ENCODE measurements at places on chromosomes 1 and 21.

DNA sequence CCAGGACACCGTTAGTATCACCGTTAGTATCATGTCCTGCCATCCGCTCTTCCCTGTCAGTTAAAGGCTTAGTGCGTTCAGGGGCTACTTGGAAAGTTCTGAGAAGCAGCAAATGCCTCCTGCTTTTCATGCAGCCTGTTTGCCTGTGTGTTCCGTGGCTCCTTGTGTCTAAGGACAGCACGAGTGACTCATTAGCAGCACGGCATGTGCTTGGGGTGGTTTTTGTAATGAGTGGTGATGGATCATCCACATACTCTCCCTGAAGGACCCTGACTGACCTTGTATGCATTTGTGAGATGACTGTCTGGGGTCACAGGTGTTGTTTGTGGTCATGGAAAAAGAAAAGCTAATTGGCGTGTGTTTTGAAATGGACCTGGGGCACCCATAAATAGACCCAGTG, 221.9 kb downstream of the PBX1 start:
- H3K27me3 ChIP-seq, result no peaks in the 10 kb centered on the region
- H3K4me3 ChIP-seq, result no peak overlapping the region
- no peaks in the 10 kb centered on the region for H3K36me3 ChIP-seq
- peak overlapping the region; percentile 25 for H3K27ac ChIP-seq

DNA sequence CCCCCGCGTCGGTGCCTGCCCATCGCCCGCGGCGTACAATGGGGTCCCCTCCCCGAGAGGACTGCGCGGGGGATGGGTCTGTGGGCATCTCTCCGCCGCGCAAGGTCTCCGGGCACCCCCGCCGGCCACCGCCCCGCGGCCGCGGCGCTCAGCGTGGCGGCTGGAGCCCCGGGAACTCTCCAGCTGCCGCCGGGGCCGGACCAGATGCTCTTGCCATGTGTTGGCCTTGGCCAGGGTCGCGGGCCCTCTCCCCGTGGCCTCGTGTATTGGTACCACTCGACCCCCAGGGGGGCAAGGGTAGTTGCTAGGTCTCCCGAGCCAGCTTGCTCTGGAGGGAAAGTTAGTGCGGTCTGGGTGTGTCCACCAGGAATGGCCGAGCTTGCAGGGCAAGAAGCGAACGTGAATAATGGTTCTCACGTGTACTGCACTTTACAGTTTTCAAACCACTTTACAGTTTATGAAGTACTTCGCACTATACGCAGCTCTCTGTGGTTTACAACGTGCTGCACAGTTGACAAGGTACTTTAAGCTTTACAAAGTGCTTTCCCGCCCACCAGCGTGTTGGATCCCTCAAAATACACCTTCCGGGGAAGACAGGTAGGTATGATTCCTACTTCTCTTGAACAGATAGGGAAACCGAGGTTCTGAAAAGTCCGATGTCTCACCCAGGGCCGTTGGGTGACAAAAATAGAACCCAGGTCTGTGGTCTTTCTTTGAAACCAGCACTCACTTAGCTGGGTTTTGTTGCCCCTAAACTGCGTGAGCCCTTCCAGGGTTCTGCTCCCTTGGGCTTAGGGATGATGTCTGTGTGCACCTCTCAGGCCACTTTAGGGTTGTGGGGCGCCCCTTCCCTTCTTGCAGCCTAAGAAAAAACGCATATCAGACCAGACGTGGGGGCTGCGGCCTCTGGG, 1.2 kb downstream of the EPHB2 start:
- H3K27me3 ChIP-seq, result peaks cover 20% of the 10 kb centered on the region
- peak; percentile 65 for DNase-seq
- no peak overlapping the region for H3K27ac ChIP-seq
- peaks cover 5% of the 10 kb centered on the region for H3K36me3 ChIP-seq
- peaks cover 15% of the 10 kb centered on the region for H3K4me1 ChIP-seq

GRCh38 chr1:153929981-153930948, 7.5 kb upstream of the GATAD2B start:
- H3K4me1 ChIP-seq, result no peaks in the 10 kb centered on the region
- no peaks in the 10 kb centered on the region for H3K27me3 ChIP-seq
- H3K36me3 ChIP-seq, result peaks cover 25% of the 10 kb centered on the region
- no peak for DNase-seq
- no peak overlapping the region for H3K27ac ChIP-seq

GRCh38 chr1:15956150-15956549, 19.8 kb downstream of the ZBTB17 start:
- peaks cover 7% of the 10 kb centered on the region for H3K4me1 ChIP-seq
- DNase-seq, result no peak
- peaks cover 4% of the 10 kb centered on the region for H3K36me3 ChIP-seq
- no peaks in the 10 kb centered on the region for H3K27me3 ChIP-seq
- H3K4me3 ChIP-seq, result no peak overlapping the region

DNA sequence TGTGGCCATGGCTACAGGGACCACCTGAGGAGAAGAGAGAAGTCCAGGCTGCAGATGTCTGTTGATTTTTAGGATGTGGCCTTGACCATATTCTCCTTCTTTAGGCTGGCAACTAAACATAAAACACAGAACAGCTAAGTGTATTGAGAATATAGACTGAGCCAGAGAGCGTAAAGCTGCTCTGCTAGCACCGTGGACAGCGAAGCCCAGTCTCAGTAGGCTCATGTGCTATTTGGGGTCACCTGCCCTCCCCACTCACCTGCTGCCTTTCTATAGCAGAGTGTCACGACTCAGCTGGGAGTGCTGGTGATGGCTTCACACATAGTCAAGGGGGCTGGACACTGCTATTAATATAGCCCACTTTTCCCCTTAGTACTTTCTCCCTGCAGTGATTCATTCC, 278.5 kb downstream of the KCNH1 start:
- no peaks in the 10 kb centered on the region for H3K36me3 ChIP-seq
- no peaks in the 10 kb centered on the region for H3K27me3 ChIP-seq
- H3K4me1 ChIP-seq, result no peaks in the 10 kb centered on the region
- peak; percentile 57 for DNase-seq
- H3K27ac ChIP-seq, result no peak overlapping the region
- H3K4me3 ChIP-seq, result no peak overlapping the region

GRCh38 chr1:230242326-230242725, 175.3 kb downstream of the GALNT2 start:
- H3K36me3 ChIP-seq, result no peaks in the 10 kb centered on the region
- no peak overlapping the region for H3K4me3 ChIP-seq
- no peaks in the 10 kb centered on the region for H3K4me1 ChIP-seq
- no peaks in the 10 kb centered on the region for H3K27me3 ChIP-seq
- no peak for DNase-seq

- DNase-seq, result peak; percentile 96
- peak overlapping the region; percentile 77 for H3K27ac ChIP-seq
- H3K36me3 ChIP-seq, result no peaks in the 10 kb centered on the region
- H3K27me3 ChIP-seq, result no peaks in the 10 kb centered on the region
- H3K4me1 ChIP-seq, result no peaks in the 10 kb centered on the region
Observed at GRCh38 chr1:20696397-20697333, 21.1 kb downstream of the KIF17 start.

GRCh38 chr21:27155130-27155500, 188.2 kb upstream of the ADAMTS5 start:
- H3K4me3 ChIP-seq, result no peak overlapping the region
- no peak overlapping the region for H3K27ac ChIP-seq
- no peaks in the 10 kb centered on the region for H3K36me3 ChIP-seq
- H3K4me1 ChIP-seq, result no peaks in the 10 kb centered on the region
- DNase-seq, result no peak
- H3K27me3 ChIP-seq, result no peaks in the 10 kb centered on the region

- DNase-seq, result no peak
- peaks cover 47% of the 10 kb centered on the region for H3K36me3 ChIP-seq
- peak overlapping the region; percentile 13 for H3K27ac ChIP-seq
- no peaks in the 10 kb centered on the region for H3K27me3 ChIP-seq
- H3K4me3 ChIP-seq, result no peak overlapping the region
Observed at GRCh38 chr1:206464456-206464964, 5.8 kb upstream of the IKBKE start.

GRCh38 chr1:199684686-199685273, 342.7 kb upstream of the NR5A2 start:
- peaks cover 14% of the 10 kb centered on the region for H3K4me1 ChIP-seq
- H3K27ac ChIP-seq, result no peak overlapping the region
- H3K27me3 ChIP-seq, result no peaks in the 10 kb centered on the region
- peak; percentile 63 for DNase-seq
- H3K4me3 ChIP-seq, result no peak overlapping the region

DNA sequence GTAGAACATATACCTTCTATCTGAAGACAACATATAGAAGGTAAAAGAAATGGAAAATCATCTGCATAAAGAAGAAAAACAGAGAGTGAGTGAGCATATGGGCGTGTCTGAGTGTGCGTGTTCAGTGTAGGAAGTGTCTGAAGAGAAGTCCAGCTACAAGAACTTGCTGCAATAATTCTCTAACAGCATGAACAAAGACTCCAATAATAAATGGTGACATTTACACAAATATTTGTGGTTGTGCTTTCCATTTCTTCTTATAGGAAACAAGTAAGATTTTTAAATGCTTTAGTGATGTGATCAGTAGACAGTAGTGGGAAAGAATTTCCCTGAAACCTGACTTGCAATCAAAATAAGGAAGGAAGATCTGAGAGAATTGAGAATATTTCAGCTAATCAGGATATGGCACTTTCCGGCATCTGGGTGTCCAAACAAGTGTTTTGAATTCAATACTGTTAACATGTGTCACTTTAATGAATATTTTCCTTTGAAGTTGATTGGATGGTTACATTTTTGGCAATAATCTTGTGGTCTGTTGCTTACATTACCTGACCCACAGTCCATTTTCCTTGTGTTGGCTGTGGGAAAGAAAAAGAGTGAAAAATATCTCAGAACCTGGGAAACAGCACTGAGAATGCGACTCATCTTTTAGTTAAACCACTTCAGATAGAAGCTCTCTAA, 154.0 kb downstream of the TGFB2 start:
- H3K4me3 ChIP-seq, result no peak overlapping the region
- no peaks in the 10 kb centered on the region for H3K27me3 ChIP-seq
- no peak overlapping the region for H3K27ac ChIP-seq
- no peak for DNase-seq
- peaks cover 15% of the 10 kb centered on the region for H3K4me1 ChIP-seq

GRCh38 chr1:9352377-9353134, 59.9 kb downstream of the SPSB1 start:
- peaks cover 5% of the 10 kb centered on the region for H3K4me1 ChIP-seq
- no peak overlapping the region for H3K4me3 ChIP-seq
- peak overlapping the region; percentile 66 for H3K27ac ChIP-seq
- H3K27me3 ChIP-seq, result no peaks in the 10 kb centered on the region
- peaks cover 16% of the 10 kb centered on the region for H3K36me3 ChIP-seq

- peak overlapping the region; percentile 79 for H3K27ac ChIP-seq
- no peak overlapping the region for H3K4me3 ChIP-seq
- no peaks in the 10 kb centered on the region for H3K27me3 ChIP-seq
Observed at GRCh38 chr1:44721485-44722361, 9.2 kb downstream of the RNU5D-1 start.

DNA sequence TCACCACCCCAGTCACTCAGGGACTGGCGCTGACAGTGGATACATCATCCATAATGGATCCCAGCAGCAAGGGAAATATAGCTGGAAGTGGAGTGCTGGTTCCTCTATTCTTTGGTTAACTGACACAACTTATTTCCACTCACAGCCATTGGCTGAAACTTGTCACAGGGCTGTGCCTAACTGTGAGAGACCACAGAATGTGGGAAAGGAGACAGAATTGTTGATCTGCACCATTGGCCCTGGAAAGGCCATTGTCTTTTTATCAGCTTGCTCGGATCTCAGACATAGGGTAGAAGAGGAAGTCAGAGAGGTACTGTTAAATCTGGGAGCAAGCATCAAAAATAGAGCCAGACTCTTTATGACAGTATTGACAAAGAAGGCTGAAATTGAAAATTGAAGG, 451.3 kb downstream of the AJAP1 start:
- H3K36me3 ChIP-seq, result no peaks in the 10 kb centered on the region
- no peak overlapping the region for H3K27ac ChIP-seq

DNA sequence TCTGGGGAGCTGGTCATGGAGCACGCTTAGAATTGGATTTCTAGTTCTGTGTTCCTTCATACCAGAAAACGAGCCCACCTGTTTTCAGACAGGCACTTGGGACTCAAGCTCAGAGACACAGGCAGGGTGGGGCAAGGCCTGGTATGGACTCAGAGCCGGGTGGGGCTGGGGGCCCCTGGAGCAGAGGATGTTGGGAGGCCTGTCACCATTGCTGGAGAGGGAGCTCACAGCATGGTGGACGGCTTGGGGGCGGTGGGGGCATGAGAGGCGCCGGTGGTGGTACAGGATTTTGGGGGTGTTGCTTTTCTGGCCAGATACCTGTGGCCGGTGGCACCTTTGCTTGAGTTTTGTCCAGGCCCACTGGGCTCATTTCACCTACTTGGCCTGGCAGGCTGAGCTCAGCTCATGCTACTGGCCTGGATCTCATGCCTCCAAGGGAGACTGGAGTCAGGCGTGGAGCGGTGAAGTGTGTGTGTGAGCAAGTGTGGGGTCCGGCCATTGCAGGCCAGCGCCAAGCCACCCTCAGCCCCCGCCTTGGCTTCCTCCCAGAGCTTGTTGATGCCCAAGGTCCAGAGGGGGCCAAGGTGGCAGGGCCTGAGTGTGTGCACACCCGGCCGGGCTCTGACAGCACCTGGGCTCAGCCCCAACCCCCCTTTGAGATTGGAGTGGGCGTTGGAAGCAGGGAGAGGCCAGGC, 8.7 kb downstream of the SLX9 start:
- H3K36me3 ChIP-seq, result peaks cover 28% of the 10 kb centered on the region
- no peaks in the 10 kb centered on the region for H3K27me3 ChIP-seq

- no peak for DNase-seq
- H3K27me3 ChIP-seq, result no peaks in the 10 kb centered on the region
- no peak overlapping the region for H3K27ac ChIP-seq
- H3K4me1 ChIP-seq, result no peaks in the 10 kb centered on the region
- H3K36me3 ChIP-seq, result no peaks in the 10 kb centered on the region
Observed at GRCh38 chr1:54577612-54578011, 29.6 kb downstream of the ACOT11 start.

DNA sequence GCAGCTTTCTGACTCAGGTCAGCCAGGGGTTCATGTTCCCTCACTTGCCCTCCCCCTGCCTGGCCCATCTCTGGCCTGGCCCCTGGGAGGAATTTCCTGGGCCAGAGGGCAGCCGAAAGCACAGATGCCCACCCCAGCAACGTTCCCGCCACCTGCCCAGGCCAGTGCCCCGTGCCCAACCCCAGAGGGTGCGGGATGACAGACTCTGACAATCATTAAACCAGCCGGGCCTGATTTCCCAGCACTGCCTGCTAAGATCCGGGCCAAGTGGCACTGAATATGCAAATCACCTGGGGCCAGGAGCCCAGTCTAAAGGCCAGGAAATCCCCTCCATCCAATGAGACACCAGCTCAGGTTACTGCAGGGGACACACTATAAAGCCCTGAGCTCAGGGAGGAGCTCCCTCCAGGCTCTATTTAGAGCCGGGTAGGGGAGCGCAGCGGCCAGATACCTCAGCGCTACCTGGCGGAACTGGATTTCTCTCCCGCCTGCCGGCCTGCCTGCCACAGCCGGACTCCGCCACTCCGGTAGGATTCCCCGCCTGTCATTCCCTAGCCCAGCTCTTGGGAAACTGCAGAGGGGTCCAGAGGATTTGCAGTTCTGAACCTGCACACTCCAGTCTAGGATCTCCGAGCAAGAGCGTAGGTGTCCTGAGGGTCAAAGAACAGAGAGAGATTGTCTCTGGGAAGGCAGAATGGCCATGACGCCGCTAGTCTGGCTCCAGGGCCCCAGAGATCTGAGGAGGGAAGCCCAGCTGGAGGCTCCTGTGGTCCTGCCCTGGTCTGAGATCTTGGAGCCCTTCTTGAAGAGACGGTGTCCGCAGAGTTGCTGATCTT, at the start of gene ELF3:
ELF3 (plus strand) TSS at position 408 of the 836 bp plus-strand sequence. CDS start 550 bp downstream, outside the sequence.
- H3K4me1 ChIP-seq, result peaks cover 17% of the 10 kb centered on the region
- DNase-seq, result peak; percentile 97
- peak within 1 kb of the TSS; percentile 83 for H3K4me3 ChIP-seq
- H3K27ac ChIP-seq, result peak within 1 kb of the TSS; percentile 19

GRCh38 chr1:245317217-245317616, 162.4 kb downstream of the KIF26B start:
- DNase-seq, result no peak
- H3K36me3 ChIP-seq, result no peaks in the 10 kb centered on the region
- H3K4me1 ChIP-seq, result peaks cover 16% of the 10 kb centered on the region
- H3K4me3 ChIP-seq, result peak overlapping the region; percentile 5

Data from endodermal cell (in vitro differentiated cells).